Activated CD8-positive, alpha-beta memory T cell treated with anti-CD3 and anti-CD28 coated beads, Interleukin-2, amount 50 U/mL, for 4 hours (primary cell): ENCODE measurements at places on chromosomes 1 and 21.

DNA sequence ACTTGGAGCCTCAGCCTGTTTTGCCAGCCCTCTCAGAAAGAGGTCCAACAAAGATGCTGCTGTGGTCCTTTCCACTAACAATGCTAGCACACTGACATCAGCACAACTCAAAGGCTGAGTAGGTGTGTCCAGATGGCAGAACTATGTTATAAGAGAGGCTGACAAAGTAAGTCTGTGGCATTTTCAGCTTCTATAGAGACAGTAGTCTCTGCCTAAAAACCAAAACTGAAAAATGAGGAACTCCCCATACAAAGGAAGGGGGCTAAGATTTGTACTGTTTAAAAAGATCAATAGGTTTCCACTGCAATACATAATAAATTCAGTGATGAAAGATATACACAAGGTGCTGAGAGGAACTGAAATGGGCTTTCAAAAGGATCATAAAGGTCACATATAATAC lies 12.3 kb downstream of the ERO1B start:
- no peak for DNase-seq

DNA sequence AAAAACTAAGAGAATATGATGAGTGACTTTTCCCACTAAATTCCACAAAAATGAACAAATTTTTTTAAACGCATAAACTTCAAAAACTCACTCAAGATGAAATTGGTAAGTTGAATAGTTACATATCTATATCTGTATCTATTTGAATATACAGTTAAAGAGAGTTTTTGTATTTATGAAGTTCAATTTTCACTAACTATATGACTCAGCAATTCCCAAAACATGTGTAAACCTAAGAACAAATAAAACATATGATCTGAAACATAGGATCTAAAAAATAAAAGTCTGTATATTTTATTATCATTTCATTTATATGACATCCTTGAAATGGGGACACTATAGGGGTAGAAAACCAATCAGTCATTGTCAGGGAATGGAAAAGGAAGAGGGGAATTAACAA lies 105.7 kb upstream of the SNX7 start:
- DNase-seq: no peak

GRCh38 chr1:39575191-39576015 lies 1.2 kb downstream of the PABPC4 start:
- peak; percentile 60 for DNase-seq

DNA sequence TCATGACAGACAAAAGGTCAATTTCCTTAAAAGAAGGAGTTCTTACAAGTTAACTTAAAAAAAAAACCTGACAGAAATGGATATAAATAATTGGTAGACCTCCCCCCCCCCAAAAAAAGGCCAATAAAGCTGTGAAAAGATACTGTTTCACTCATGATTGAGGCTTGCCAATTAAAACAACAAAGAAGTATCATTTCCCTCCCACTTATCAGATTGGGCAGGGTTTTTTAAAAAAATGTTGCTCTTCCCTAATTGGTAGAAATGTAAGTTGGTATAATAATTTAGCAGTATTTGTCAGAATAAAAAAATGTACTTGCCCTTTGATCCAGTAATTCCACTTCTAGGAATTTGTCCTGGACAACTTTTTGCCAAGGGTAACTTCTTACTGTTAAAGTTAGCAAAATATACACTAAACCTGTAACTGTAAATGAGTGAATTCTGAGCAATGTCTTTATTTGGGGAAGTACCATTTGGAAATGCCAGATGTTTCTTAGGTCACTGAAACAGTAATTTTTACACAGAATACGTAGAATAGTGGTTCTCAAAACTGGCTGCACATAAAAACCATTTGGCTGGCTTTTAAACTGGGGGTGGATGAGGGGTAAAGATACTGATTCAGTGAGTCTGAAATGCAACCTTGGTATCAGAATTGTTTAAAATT lies 17.5 kb downstream of the RNF2 start:
- no peak for DNase-seq

DNA sequence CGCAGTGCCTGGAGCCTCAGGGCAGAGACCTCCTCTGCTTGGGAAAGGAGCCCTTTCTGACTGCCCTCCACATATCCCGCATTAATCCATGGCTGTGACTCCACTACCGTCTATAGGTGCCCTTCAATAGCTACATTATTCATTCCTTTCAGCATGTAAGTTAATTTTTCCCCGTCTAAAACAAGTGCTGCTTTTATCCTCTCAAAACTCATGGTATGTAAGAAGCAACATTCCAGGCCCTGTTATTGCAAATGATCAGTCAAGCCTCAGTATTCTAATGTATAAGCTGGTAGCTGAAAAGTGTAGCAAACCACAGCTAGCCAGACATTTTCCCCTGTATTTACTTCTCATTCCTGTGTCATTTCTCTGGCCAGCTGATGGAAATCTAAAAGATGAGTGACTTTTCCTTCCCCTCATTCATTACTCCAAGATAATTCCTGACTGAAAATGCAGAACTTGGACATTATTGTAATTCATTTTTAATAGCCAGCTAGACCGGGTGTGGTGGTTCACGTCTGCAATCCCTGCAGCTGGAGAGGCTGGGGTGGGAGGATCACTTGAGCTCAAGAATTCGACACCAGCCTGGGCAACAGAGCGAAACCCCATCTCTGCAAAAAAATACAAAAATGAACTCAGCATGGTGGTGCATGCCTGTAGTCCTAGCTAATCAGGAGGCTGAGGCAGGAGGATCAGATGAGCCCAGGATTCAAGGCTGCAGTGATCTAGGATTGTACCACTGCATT lies 88.5 kb upstream of the SOD1 start:
- no peak for DNase-seq

DNA sequence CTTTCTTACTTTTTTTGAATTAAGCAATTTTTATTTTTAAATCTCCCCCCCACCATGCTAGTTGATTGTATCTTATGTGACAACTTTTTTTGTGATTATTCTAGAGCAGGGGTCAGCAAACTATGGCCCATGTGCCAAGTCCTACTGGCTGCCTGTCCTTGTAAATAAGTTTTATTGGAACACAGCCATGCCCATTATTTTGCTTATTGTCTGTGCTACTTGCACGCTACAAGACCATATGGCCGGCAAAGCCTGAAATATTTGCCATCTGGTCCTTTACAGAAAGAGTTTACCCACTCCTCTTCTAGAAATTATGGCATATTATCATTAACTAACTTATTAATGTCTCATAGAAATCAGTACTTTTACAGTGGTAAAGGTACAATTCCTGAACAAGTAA lies 51.7 kb downstream of the AK5 start:
- DNase-seq: no peak
